Femur (tissue), 1 donor: ENCODE measurements at places on chromosomes 12 and 14.
A peak's percentile ranks its signal among the peaks of the same experiment; 100 is the strongest.

GRCh38 chr12:639566-639965 lies 23.7 kb downstream of the NINJ2 start:
- DNase-seq, result no peak

DNA sequence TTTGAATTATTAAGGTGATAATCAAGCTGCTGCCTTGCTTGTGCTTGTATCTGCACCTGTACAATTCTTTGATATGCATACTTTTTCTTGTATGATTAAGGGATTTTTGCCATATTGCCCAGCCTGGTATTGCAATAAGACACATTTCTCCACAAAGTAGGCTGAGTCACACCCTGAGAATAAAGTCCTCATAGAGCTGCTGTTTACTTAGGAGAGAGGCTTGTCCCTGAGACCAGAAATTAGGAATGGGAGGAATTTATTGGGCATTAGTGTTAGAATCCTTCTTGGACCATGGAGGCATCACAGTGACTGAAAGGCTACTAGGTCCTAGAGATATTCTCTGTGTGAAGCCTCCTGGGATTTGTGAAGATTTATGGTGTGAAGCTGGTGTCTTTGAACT lies 506.8 kb upstream of the FBXO33 start:
- no peak for DNase-seq

- no peak for DNase-seq
These were observed 26.5 kb upstream of the STRAP start for GRCh38 chr12:15855646-15856045.

DNA sequence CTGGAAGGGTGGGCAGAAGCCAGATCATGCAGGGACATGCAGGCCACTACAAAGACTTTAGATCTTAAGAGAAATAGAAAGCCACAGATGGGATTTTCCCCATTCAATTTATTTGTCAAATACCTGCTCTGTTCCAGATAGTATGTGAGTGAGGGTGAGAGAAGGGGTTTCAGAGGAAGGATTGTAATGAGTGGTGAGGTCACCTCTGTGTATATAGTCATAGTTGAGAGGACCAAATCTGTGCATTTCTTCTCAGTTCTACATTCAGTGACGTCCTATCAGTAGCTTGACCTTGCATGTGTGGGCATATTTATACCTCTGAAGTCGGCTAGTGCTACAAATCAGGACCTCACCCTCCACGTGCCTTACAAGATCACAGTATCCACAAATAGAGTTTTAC lies 31.2 kb upstream of the RBM19 start:
- no peak for DNase-seq

DNA sequence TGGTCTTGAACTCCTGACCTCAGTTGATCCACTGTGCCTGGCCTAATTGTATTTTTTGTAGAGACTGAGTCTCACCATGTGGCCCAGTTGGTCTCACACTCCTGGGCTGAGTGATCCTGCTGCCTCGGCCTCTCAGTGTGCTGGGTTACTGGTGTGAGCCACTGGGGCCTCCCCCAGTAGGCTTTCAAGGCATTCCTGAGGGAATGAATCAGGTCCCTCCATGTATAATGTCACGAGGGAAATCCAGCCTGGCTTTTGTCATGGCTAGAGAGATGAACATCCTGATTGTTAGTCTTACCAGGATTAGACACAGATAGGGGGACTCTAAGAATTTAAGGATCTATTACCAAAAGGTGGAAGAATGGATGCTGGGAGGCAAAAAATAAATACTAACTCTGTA lies 51.9 kb downstream of the CPSF2 start:
- no peak for DNase-seq

- no peak for DNase-seq
These were observed 28.3 kb downstream of the MMAB start for GRCh38 chr12:109544955-109545531.

GRCh38 chr14:65225299-65226159 lies 123.2 kb upstream of the MAX start:
- DNase-seq, result no peak

DNA sequence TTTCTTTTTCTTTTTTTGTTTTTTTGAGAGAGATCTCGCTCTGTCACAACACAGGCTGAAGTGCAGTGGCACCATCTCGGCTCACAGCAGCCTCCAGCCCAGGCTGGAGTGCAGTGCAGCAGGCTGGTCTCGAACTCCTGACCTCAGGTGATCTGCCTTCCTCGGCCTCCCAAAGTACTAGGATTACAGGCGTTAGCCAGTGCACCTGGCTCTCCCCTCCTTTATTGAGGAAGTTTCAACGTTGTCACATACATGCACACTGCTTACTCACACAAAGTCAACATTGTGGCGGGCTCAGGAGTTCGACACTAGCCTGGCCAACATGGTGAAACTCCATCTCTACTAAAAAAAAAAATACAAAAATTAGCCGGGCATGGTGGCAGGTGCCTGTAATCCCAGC lies 32.0 kb downstream of the EAPP start:
- DNase-seq, result no peak

DNA sequence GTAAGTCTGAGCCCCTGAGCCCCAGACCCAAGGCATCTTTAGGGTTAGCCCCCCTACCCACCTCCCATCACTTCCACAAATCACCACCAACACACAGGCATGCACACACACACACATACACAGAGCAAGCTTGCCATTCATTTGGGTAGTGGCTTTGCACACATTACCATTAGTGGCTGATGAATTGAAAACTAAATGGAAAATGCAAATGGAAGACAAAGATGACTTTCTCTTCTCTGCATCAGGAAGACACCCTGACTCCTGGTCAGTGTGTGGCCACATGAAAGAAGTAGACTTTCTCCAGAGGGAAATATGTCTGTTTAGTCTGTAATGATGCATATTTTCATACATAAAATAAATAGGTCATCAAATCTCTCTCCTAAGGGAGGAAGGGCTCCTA lies 55.2 kb downstream of the CCDC60 start:
- DNase-seq, result no peak

- no peak for DNase-seq
These were observed 24.9 kb upstream of the PPP2R5C start for GRCh38 chr14:101736585-101736984.

DNA sequence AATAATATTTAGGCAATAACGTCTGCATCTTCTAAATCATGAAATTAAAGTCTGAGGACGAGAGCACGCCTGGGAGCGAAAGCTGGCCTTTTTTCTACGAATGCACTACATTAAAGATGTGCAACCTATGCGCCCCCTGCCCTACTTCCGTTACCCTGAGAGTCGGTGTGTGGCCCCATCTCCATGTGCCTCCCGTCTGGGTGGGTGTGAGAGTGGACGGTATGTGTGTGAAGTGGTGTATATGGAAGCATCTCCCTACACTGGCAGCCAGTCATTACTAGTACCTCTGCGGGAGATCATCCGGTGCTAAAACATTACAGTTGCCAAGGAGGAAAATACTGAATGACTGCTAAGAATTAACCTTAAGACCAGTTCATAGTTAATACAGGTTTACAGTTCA lies 19.3 kb downstream of the CKB start:
- no peak for DNase-seq

GRCh38 chr12:58809064-58809607 lies 111.2 kb downstream of the LRIG3 start:
- DNase-seq, result no peak

- DNase-seq, result no peak
These were observed 56.7 kb downstream of the PLEKHG3 start for GRCh38 chr14:64760916-64761315.

DNA sequence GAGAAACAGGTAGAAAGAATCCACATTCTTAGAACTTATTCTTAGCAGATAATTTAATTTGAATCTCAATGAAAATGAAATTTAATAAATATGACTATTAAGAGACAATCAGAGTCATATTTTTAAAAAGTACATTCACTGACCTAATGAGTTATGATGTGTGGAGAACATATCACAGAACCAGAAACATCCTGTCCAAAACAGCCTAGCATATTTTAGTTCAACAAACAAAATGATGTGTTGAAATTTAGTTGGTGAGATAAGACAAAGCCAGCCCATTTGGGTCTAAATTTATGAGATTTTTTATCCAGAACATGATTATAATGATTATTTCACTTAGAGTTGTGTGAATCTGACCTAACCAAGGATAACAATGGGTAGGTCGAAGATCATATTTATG lies 25.8 kb downstream of the GABARAPL1 start:
- DNase-seq, result no peak

- no peak for DNase-seq
These were observed 79.6 kb downstream of the HMGA2 start for GRCh38 chr12:65903691-65904383.

DNA sequence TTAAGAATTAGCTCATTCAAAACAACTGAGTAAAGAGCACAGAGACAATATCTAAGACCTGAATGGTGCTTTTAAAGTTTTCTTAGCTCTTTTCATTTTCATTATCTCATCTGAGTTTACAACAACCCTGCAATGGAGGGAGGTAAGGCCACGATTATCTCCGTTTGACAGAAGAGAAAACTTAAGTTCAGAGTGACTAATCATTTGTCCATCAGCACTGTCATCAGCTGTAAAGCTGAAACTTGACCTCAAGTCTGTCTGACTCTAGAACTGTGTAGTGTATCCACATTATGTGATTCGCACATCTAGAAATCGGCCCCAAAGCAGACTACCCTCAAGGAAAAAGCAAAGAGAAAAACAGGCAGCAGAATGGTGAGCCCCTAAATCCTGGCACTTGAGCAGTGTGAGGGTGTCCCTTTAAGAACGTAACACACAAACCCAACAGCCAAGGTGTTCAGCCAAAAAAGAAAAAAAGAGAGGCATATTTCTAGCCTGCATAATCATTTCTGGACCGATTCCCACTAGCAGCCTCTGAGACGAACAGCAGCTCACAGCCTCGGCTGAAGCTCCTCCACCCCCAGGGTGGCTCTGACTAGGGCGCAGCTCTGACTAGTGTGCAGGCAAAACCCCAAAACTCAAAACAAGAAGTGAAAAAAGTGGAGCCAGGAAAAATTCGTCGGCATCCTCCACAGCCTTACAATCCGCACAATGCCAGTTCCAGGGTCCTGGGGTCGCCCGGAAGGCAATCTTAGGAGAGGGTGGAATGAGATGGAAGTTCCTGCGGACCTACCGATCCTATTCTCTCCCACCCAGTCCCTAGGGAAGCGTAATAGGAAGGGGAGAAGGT lies 1.6 kb downstream of the STXBP6 start:
- DNase-seq, result peak; percentile 70

- no peak for DNase-seq
These were observed 499.4 kb downstream of the NAV3 start for GRCh38 chr12:78330131-78330530.

GRCh38 chr14:77141214-77142004 lies at the start of gene ZDHHC22:
Gene ZDHHC22, minus strand, starts transcription at chr14:77141791. Its CDS starts 2,053 bp downstream, at chr14:77139738.
- DNase-seq, result no peak

DNA sequence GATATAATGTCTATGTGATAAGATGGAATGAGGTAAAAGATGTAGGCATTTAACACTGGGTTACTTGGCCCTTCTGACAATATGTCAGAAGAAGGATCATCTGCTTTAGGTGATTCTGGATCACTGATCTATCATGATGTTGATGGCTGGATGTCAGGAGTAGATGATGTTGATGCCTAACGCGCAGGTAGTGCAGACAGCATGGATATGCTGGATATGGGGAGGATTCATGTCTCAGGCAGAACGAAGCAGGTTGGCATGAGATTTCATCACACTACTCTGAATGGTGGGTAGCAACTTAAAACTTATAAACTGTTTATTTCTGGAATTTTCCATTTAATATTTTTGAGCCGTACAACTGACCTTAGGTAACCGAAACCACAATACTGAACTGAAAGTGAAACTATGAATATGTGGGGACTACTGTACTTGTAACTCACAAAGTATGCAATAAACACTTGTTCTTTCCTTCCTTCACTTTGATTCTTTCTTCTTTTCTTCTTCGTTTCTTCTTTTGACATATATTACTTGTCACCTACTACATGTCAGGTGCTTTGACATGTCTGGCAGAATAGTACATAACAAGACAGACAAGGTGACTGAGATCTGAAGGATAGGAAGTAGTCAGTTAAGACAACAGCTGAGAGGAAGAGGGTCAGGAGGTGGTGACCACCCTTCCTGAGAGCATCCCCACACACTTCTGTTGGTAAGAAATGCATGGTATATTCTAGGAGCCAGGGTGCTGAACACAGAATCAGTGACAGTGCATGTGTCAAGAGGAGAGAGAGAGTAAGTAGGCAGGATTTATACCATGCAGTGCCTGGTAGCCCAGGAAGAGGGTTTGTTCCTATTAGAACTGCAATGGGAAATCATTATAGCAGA lies 238.8 kb downstream of the PPFIA2 start:
- DNase-seq, result no peak

DNA sequence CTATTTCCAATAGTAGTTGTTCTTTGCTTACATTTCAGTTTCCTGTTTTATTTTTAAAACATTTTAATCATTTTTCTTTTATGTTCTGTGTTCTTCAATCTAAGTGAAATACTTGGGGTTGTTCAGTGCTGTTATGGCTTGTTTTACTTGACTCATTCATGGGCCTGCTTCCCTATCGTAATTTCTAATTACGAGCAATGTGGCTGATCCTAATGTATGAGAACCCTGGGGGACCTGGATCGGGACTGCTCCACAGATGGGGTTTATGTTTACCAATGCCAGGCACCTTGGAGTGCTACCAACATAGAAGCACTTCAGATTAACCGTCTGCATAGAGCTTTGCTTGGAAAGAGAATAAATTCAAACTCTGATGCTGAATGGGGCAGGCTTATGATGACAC lies 29.8 kb downstream of the TECPR2 start:
- no peak for DNase-seq

DNA sequence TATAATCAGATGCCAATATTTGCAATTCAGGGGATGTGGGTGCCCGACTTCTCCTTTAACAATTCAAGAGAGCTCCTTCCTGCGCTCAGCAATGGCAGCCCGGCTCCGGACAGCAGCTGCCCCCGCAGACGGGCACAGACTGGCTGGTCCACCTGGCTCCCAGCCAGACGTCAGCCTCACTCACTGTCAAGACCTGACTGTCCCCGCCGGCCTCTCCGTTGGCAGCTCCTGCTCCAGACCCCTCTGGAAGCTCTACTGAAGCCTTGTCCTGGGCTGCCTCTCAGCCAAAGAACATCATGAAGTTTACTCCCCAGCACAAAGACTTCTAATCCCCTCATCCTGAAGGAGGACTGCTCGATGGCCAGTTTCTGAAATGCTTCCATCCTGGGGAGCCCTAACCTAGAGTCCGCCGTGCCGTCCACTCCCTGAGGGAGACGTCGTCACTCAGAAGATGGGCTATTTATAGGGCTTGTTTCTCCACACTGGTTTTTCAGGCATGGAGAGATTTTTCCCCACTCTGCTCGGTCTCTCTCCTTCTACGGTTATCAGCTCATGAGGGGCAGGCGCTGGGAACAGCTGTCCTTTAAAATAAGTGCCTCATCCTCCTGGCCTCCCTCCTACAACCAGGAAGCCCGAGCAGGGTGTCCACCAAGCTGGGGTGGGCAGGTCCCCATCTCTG lies 126.2 kb downstream of the RFLNA start:
- DNase-seq, result no peak

- no peak for DNase-seq
These were observed 15.1 kb downstream of the PHETA1 start for GRCh38 chr12:111353603-111354295.

- no peak for DNase-seq
These were observed 191.9 kb downstream of the STXBP6 start for GRCh38 chr14:24858052-24858451.

GRCh38 chr12:118749646-118750045 lies 231.7 kb upstream of the SRRM4 start:
- no peak for DNase-seq

- DNase-seq, result no peak
These were observed 3.7 kb downstream of the USP44 start for GRCh38 chr12:95547522-95548055.
